ENCODE measurements at places on chromosomes 7 and 10.

DNA sequence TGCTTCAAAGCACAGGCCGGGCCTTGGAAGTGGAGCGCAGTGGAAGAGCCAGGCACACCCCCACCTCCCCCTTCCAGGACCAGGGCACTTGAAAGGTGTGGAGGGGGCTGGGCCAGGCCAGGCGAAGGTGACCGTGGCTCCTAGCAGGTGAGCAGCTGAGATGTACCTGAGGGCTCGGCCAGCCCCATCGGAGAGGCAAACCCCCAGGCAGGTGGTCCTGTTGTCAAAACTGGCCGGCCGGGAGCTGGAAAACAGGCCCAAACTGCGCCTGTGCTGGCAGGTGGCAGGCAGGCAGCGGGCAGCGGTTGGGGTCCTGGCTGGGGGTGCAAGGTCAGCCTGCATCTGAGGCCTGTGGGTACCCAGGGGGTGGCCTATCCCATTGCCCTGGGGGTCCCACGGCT lies 96.4 kb upstream of the DNAAF5 start:
- no peak for DNase-seq

GRCh38 chr7:34131371-34131770 lies 226.0 kb downstream of the BMPER start:
- DNase-seq, result no peak

DNA sequence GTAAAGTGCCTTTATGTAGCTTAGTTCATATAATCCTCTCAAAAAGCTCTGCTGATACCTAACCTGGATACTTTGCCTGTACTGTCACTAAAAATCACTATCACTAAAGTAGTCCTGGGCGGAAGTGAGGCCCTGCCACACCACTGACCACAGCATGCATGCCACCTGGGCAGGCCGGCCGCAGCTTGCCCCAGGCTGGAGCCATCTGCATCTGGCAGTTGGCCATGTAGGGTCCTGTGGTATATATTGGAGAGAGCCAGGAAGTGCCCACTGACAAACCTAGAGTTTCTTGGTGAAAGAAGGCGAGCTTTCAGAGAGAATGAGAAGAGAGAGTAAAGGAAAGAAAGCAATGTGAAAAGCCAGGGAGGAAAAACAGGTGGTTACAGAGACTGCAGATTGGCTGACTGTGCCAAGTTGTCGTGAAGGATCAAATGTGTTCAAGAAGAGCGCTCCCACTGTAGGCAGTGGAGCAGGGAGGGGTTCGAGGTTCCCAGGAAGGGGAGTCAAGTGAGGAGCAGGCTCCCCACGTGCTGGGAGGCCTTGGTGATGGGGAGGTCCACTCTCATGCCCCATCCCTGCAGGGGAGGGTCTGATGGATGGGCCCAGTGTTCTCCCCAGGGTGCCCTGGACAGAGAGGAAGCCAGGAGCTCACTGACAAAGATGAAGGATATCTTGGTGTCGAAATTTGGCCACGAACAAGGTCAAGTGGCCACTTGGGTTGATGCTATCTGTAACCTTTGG lies 13.6 kb downstream of the LOXL4 start:
- DNase-seq, result no peak

DNA sequence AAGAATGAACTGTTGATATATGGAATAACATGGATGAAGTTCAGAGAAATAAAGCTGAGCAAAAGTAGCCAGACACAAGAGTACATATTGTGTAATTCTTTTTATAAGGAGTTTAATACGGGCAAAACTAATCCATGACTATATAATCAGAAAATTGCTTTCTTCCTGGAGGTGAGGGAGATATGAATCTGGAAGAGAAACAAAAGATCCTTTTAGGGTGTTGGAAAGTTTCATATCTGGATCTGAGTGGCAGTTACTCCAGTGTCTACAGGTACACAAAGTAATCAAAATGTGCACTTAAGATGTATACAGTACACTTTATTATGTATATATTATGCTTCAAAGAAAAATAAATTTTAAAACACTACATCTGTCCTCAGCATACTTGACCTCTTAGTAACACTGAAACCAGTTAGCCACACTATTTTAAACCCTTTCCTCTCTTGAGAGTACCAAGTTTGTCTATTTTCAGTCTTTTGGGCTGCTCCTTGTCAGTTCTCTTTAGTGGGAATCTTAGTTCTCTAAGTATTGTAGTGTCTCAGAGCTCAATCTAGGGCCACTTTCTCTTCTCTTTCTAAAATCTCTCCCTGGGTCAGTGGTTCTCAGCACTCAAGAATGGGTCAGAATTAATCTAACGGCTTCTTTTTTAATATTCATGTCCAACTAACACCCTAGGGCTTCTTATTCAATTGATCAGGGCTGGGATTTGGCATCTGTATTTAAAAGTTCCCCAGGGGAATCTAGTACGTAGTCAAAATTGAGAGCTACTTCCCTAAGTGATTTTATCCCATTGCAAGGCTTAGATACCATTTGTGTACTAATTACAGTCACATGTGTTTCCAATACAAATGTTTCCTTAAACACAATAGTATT lies 4.3 kb upstream of the LIPF start:
- DNase-seq, result no peak

- no peak for DNase-seq
Observed at GRCh38 chr10:11679946-11680345, 62.2 kb upstream of the ECHDC3 start.
